ENCODE measurements at places on chromosomes 1 and 21.

GRCh38 chr21:43703035-43703880 is 15.7 kb upstream of the PDXK start:
- DNase-seq: peak; percentile 62

GRCh38 chr21:45972716-45973474 is 8.7 kb upstream of the COL6A1 start:
- DNase-seq: peak; percentile 93

DNA sequence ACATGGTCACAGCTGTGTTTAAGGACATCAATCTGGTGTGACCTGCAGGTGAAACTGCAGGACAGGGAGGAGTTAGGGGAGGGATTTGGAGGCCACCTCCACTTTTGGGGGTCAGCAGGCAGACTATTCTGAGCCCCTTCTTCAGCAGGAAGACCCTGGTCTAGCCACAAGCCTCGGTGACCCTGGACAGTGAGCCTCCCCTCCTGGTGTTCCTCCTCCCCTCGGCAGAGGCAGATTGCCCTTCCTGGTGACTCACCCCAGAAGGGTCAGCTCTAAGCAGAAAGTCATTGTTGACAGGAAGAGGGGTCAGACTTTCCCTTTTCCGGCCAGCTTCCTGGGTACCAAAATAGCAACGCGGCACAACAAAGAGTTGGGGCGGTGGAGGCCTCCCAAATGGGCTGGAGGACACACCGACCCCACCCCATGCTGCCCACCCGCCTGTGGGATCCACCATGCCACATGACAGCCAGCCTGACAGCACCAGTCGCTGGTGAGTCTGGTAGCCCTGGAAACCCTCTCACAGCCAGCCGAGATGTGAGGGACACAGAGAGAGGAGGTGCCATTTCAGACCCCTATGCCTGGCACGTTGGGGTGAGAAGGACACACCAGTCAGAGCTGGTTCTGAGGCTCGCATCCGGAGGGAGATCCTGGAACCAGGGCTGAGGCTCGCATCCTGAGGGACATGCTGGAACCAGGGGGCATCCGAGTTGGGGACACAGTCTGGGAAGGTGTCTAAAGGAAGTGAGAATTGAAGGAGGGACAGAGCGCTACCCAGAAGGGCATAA is 14.7 kb upstream of the CSF1 start:
- no peak for DNase-seq

DNA sequence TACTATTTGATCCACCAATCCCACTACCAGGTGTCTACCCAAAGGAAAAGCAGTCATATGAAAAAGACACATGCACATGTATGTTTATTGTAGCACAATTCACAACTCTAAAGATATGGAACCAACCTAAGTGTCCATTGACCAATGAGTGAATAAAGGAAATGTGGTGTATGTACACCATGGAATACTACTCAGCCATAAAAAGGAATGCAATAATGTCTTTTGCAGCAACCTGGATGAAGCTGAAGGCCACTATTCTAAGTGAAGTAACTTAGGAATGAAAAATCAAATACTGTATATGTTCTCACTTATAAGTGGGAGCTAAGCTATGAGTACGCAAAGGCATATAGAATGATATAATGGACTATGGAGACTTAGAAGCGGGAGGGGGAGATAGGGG is 12.6 kb downstream of the ADIPOR1 start:
- no peak for DNase-seq

- peak; percentile 75 for DNase-seq
Observed at GRCh38 chr1:59520827-59521418, 224.0 kb downstream of the FGGY start.

DNA sequence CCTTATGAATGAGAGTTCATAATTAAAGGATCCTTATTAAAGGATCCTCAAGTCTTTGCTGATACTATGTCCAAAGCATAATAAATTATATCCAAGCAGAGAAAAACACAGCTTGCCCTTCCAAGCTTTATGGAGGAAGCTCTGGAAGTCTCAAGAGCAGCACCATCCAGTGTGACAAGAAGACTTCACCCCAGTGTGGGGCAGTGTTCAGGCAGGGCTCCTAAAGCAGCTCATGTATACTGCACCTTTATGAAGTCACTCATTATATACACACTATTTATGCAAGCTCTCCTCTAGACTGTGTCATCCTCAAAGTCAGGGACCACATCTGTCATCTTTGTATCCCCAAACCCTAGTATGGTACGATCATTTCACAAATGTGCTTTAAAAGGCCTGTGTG is 11.9 kb upstream of the CCN1 start:
- DNase-seq: no peak

GRCh38 chr21:16473988-16474387 is 744.2 kb downstream of the USP25 start:
- DNase-seq: no peak

- DNase-seq: no peak
Observed at GRCh38 chr1:41599912-41600311, 115.4 kb upstream of the EDN2 start.

DNA sequence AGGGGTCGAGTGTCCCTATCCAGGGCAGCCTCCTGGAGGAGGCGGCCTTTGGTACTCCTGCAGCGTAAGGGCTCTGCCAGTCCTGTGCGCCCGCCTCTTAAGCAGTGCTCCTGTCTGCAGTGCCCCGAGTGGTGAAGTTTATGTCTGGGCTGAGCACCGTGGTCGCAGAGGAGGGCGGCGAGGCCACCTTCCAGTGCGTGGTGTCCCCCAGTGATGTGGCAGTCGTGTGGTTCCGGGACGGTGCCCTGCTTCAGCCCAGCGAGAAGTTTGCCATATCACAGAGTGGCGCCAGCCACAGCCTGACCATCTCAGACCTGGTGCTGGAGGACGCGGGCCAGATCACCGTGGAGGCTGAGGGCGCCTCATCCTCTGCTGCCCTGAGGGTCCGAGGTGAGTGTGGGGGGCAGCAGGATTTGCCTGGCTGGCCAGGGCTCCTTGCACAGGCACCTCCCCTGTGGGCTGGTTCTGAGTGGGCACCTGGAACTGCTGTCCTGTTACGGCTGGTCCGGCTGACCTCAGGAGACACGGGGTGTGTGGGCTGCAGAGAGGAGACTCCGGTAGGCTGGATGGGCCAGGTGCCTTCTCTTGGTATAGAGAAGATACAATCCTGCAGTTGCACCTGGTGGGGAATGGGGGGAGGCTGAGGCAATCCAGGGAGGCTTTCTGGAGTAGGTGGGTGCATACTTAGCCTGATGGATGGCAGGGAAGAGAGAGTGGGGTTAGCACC is 66.8 kb downstream of the OBSCN start:
- DNase-seq: no peak

DNA sequence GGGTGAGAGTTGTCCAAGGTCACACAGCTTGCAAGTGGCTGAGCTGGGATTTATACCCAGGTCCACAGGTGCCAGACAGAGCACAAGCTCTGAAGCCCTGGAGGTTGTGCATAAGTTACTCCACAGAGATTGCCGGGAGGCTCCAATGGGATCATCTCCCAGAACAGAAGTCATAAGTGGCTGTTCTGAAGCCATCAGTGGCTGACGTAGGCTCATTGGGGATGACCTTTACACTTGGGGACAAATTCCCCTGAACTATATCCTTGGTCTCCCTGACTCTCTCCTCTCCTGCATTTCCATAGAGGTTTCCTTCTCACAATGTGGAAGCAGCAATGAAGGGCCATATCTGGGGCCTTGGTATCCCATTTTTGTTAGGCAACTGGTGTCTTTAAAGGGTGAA is 37.0 kb upstream of the IFNLR1 start:
- DNase-seq: no peak

GRCh38 chr21:25456672-25457071 is 150.6 kb downstream of the MRPL39 start:
- no peak for DNase-seq

GRCh38 chr1:109307274-109308021 is 637 bp upstream of the MYBPHL start:
- no peak for DNase-seq

All from renal pelvis (tissue), 12 donors.